Heart left ventricle (tissue), 16 donors: ENCODE measurements at places on chromosomes 5 and 9. TPM values are rescaled to one million over a fixed set of nuclear protein-coding genes. Genes with fewer than 3 reads are reported as not detected.

DNA sequence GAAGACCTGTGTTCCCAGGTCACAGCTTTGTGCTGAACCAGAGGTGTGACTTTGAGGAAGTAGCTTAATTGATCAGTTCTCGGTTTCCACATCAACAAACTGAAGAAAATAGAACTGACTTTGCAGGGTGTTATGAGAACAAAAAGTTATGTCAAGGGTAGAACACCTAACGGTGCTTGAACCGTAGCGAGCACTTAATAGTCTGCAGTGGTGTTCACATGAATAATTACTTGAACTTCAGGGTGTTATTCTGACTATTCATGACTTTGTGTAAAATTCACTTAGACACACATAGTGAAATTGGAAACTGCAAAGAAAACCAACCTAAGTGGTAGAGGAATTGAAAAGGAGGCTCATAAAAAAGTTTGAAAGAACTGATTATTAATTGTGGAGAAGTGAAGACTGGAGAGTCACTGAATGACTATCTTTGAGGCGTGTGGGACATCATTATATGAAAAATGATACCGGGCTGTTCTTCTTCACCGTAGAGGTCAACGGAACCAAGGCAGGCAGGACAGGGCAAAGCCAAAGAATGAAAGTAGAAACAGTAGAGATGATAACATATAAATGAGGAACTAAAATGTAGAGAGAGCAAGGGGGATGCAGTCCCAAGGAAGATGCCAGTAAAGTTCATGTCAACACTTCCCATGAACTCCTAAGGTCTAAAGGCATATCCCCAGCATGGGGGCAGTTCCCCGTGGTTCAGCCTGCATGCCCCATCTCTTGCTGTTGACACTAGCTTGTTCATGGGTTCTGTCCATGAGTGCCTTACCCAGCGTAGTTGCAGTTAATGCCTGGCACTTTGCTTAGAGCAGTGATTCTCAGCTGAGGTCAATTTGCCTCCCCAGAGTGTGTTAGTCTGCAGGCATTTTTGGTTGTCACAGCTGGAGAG is 118.7 kb downstream of the ZNF462 start:
- DNase-seq = no peak

ANKRD34B gene
- not detected for polyA plus RNA-seq

DNA sequence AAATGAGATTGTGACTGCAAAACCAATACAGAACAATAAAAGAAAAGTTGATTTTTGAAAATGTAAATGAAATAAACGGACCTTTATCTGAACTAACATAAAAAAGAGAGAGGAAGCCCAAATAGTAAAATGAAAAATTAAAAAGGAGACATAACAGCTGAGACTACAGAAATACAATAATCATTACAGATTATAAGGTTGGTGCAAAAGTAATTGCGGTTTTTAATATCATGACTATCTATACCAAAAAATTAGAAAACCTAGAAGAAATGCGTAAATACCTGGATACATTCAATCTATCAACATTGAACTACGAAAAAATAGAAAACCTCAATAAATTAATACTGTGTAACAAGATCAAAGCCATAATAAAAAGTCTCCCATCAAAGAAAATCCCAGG is 71.9 kb upstream of the SLCO6A1 start:
- DNase-seq = no peak

DNA sequence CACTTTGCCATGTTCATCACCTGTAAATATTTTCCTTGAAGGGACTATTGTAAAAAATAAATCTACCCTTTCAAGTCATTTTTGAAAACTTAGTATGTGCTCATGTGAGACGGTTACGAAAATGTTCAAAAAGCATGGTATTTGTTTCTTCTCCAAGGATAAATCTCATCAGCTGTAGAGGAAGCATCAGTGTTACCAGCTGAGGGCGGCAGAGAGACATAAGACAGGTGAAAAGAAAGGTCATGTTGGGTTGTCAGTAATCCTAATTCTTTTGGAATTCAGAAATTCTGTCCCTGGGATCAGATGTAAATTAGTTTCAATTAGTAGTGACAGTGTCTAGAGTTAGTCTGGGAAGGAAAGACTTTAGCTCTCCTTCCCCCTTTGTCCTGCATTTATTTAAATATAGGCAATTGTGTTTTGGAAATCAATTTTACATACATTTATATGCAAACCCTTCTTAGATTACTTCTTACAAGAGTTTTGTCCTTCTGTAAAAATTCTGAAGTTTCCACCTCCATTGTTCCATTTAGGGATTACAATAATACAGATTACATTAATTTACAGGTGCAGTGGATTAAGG is 791.9 kb upstream of the CDH6 start:
- no peak for DNase-seq

GRCh38 chr5:96957254-96958049 is 21.6 kb downstream of the LNPEP start:
- DNase-seq = no peak

- peak; percentile 48 for DNase-seq
These were observed 34.7 kb downstream of the SHOC1 start for GRCh38 chr9:111759762-111760639.

GRCh38 chr9:123343443-123344191 is 12.4 kb upstream of the CRB2 start:
- DNase-seq = no peak

FBXL7 gene
- polyA plus RNA-seq = 13.2 TPM

- DNase-seq = peak; percentile 88
These were observed 1.6 kb upstream of the GADD45G start for GRCh38 chr9:89602978-89603766.
